ENCODE measurements at places on chromosomes 11 and 22.

DNA sequence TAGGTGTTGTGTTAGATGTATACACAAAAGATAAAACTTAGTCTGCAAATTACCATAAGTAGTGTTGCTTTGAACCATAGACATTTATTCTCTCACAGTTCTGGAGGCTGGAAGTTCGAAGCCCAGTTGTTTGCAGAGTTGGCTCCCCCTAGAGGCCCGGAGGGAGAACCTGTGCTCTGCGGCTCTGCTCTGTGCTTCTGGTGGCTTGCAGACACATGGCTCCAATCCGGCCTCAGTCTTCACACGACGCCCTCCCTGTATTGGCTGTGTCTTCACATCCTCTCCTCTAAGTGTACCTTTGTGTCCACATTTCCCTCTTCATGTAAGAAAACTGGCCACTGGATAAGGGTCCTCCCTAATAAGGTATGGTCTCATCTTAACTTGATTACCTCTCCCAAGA is 128.4 kb downstream of the OPCML start:
- peak; percentile 77 for DNase-seq

GRCh38 chr11:57598831-57599155 is 1.3 kb downstream of the SERPING1 start:
- DNase-seq = no peak

- DNase-seq = no peak
Measured at GRCh38 chr11:117941976-117942654, 12.9 kb upstream of the TMPRSS13 start.

GRCh38 chr22:49789289-49790141 is 38.2 kb downstream of the BRD1 start:
- no peak for DNase-seq

GRCh38 chr11:62439785-62440602 is 21.2 kb downstream of the SCGB1A1 start:
- DNase-seq = peak; percentile 42

- peak; percentile 67 for DNase-seq
Measured at GRCh38 chr22:43393132-43393843, 18.5 kb upstream of the MPPED1 start.

GRCh38 chr11:102012946-102013345 is 34.3 kb upstream of the CFAP300 start:
- DNase-seq = no peak

GRCh38 chr11:8610532-8611116 is 16.6 kb upstream of the STK33 start:
- peak; percentile 50 for DNase-seq

DNA sequence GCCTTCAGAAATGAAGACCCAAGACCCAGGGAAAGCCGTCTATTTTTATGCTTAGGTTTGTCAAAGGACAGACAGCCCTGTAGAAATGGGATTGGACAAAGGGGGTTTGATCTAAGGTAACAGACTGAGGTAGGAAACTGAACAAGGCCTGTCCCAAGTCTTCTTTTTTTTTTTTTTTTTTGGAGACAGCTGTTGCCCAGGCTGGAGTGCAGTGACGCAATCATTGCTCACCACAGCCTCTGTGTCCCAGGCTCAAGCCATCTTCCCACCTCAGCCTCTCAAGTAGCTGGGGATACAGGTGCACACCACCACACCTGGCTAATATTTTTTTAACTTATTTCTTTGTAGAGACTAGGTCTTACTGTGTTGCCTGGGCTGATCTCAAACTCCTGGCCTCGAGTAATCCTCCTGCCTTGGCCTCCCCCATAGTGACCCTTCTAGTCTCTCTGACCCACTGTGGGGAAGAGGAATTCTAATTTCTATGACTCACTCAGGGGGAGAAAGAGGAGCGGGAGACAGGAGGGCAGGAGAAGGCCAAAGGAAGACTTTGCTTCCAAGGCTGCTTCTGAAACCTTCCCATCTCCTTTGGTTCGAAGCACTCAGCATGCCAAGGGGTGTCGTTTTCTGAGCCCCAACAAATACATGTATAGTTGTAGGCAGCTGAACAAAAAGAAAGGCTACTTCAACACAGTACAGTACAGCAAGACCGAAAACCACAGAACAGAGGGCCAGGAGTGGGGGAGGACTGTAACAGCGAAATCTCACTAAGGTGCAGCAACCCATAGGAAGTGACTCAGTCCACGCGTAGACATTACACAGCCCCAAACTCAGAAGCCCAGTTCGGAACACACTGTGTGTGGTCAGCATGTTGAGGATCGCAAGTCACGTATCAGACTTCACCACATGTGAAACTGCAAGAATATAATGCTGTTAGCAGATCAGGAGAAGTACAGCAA is 872 bp downstream of the TMA7B start:
- DNase-seq = no peak
